ENCODE measurements at places on chromosomes 12 and 14.

GRCh38 chr14:103123634-103124500 is 606 bp downstream of the TNFAIP2 start:
- DNase-seq, result peak; percentile 52

- DNase-seq, result no peak
Measured at GRCh38 chr12:130593056-130593455, 123.0 kb downstream of the RIMBP2 start.

DNA sequence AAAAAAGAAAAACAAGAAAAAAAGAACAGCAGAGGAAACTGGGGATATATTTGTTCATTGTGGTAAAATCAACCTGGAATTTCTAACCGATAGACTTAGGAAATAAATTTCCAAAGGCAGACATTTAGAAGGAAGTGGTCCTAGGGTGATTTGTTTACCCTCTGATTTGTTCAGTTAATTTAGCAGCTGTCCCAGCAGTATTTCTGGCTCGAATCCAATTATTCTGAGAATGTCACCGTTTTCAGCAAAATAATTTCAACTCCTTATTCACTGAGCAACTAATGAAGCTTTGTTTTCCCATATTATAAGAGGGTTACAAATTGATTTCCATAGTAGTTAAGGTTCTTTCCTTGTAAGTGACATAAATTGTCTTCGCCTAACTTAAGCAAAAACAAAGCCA is 285.2 kb upstream of the SYT10 start:
- no peak for DNase-seq

DNA sequence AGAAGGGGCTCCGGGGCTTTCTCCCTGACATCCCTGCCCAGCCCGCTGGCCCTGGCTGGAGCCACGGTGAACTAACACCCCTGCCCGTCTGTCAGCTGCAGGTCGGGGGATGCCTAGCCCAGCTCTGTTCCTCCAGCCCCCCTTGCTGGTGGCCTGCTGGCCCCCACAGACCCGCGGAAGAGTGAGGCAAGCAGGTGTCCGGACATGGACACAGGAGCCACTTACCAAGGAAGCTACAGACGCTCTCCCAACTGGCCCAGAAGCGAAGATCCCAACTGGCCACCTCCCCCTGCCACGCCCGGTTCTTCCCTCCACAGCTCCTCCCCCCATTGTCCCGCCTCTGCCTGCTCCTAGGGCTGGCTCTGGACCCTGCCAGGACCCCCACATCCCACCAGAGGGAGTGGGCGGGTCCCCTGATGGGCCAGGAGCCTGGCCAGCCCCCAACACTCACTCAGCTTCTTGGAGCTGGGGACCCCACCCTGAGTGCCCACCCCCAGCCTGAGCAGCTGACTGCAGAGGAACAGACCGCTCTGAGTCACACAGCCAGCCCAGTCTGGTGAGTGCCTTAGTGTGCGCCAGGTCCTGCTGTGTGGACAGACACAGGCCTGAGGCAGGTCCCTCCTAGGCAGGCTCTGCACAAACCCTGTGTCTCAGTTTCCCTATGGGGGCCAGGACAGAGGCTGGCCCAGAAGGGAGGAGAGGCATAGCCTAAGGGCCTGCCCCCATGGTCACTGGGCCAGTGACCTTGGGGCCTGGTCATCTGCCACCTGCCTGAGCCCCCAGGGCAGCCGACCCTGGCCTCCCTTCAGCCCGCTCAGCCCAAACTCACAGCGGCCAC is 7.7 kb downstream of the AHNAK2 start:
- DNase-seq, result no peak

GRCh38 chr12:108699955-108700563 is 31.3 kb downstream of the CORO1C start:
- no peak for DNase-seq

DNA sequence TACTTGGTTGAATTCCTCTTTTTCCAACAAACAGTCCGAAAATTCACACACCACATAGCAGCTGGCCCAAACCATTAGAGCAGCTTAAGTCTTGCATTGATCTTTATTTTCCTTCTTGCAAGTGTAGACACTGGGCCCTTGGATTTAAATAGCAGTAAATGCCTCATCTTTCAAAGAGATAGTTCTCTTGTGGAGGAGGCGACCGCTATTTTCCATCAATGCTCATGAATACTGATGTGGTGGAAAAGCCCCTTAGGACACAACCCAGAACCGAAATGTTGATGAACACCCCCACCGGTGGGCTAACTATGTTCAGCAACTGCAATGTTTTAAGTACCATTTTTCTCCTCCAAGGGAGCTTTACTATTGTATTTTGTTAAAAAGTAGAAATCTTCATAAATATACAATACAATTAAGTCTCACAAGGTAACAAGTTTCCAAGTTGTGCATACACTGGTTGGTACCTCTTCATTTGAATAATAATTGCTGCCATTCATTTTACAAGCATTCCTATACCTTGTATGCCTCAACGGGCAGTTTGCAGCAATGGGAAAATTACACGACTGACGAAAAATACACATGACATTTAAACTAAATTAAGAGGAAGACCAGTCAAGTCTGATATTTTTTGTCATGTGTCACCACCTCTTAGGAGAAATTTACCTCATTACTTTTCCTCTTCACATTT is 18.0 kb downstream of the NIN start:
- DNase-seq, result no peak

- DNase-seq, result no peak
Measured at GRCh38 chr14:89480278-89480677, 63.2 kb upstream of the FOXN3 start.

GRCh38 chr12:91138337-91138920 is 27.1 kb upstream of the LUM start:
- no peak for DNase-seq

DNA sequence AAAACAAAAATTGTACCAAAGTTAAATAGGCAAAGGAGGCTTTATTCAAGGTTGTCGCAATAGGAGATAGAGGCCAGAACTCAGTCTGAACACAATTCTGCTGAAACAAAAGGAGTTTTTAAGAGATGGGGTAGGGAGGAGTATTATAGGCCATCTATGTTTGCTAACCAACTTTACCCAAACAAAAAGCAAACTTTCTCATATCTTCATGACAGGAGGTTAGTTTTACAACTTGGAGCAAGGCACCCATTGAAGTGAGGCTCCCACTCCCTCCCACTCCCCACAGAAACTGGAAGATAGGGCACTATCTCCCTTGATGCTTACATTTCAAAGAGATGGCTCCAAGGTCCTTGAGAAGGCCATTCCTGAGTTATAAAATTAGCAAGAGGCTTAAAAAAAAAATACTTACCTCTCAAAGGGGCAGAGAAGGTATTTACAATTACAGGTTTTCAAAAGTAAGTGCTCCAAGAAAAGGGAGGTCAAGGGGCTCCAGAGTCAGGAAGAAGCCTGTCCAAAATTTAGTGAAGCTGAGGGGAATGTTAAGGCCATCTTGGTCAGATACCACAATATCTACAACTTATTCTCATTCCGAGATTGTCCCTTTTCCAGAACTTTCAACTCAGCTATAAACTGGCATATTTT is 84.4 kb upstream of the DHRS4 start:
- no peak for DNase-seq

DNA sequence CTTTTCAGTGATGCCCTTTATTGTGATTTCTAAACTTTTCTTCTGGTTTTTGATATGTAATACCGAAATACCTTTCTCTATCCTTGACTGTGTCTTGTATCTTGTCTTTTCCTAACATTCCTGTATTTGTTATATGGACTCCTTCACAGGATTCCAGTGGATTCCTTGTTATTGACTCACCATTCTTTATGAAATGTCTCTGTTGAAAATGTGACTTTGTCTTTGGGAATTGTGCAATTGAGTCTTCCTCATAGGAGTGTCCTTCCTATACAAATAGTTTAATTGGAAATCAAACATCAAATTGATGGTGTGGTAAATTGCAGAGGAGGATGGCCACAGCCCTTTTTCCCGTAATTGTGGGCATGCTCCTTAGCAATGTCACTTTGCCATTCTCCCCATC is 296.6 kb upstream of the KITLG start:
- DNase-seq, result no peak

All from CD4-positive, alpha-beta T cell (primary cell).